ENCODE measurements at places on chromosomes 1 and 21.

DNA sequence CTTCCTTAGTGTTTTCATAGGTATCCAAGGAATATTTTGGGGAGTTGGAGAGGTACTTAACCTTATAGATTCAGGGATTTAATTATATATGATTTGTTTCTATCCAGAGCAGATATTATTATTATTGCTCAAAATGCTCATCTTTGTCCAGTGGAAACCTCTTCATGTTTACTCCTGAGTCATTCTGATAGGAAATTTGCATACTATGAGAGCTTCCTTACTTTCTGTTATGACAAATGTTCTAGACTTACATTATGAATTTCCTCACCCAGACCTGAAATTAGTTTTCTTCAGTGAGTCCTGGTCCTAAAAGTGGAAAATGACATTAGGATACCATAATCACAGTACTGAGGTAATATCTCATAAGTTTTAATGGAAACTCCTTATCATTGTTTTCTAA, 57.5 kb upstream of the PLPPR5 start:
- DNase-seq: no peak

- DNase-seq: no peak
These were observed 157.0 kb downstream of the RYR2 start for GRCh38 chr1:237199026-237199425.

- DNase-seq: no peak
These were observed 64.0 kb upstream of the DIP2A start for GRCh38 chr21:46394595-46395104.

DNA sequence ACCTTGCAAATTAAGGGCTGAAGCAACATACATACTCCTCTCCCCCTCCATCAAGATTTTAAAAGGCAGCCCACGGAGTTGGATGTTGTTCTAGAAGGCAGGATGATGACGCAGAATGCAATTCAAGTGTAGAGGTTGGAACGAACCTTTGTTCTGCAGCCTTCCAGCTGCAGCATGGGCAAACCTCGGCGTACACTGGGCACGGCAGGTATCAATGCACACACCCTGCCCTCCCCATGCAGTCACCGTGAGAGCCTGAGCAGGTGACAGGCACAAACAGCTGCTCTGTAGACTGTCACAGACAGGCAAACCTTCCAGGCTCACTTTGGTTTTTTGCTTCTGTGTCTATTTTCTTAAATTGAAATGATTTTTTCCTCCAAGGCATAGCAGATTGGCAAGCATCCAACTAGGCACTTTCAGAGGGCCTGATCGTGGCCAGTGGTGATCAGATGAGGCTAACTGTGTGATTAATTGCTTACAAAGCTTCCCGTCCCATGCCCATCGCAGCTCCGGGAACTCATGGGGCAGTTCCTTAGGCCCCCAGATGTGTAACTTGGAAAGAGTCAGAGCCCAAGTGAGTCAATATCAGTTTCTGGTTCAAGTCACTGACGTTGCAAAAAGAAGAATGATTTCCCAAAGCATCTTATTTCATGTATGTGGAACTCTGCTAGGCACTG, 82.3 kb downstream of the ITPKB start:
- peak; percentile 6 for DNase-seq

- no peak for DNase-seq
These were observed 12.2 kb downstream of the SLC37A1 start for GRCh38 chr21:42525676-42526378.

- DNase-seq: no peak
These were observed 104.6 kb downstream of the TLR5 start for GRCh38 chr1:223038288-223039006.

DNA sequence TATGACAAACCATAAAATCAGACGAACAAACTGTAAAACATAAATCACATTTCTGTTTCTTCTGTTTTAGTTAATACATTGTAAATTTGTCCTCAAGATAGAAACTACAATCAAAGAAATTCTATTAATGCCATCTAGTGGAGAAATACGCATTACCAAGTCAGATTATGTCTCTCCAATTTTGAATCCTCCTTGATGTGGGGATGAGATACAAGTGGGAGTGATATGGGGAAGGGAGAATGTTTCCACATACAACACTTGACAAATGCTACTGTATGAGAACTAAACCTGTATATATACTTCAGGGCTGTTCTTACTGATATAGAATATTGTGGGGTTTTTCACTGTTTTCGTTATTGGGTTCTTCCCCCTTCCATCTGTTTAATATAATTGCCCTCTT, 2.6 kb downstream of the HFM1 start:
- DNase-seq: no peak

DNA sequence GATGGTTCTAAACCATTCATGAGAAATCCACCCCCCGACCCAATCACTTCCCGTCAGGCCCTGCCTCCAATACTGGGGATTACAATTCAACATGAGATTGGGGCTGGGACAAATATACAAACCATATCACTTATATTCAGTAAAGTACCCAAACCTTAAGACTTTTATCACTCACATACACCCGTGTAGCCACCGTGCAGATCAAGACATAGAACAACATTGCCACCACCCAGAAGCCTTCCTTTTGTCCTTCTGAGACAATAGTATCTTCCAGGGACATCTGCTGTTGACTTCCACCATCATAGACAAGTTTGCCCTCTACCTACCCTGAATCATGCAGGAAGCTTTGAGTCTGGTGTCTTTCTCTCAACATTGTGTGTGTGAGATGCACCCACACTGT, 37.5 kb downstream of the CLIC6 start:
- no peak for DNase-seq

DNA sequence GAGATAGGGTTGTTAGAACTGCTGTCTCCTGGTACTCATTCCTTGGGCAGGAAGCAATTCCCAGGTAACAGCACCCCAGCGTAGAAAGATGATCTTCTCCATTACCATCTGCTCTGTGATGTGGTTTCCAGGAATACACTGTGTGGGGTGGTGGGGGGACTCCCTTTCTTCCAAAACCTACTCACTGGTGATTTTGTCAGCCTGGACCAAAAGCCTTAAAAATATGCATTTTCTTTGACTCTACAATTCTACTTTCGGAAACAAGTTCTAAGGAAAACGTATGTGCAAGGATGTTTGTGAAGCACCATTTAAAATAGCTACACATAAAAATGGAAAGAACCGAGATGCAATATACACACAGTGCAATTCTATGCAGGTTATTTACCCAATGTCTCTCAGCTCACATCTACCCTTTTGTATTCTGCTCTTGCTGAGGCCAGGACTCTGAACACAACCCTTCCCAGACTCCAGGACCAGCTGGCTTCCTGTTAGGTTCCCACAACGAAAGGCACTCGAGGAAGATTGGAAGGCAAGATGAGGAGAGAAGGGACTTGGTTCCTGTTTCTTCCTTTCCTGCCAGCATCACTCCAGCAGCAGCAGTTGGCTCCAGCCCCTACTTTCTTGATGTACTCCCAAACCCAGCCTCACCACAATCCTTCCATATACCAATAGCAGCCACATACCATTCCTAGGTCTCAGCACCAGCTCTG, 33.0 kb upstream of the GJB5 start:
- no peak for DNase-seq

DNA sequence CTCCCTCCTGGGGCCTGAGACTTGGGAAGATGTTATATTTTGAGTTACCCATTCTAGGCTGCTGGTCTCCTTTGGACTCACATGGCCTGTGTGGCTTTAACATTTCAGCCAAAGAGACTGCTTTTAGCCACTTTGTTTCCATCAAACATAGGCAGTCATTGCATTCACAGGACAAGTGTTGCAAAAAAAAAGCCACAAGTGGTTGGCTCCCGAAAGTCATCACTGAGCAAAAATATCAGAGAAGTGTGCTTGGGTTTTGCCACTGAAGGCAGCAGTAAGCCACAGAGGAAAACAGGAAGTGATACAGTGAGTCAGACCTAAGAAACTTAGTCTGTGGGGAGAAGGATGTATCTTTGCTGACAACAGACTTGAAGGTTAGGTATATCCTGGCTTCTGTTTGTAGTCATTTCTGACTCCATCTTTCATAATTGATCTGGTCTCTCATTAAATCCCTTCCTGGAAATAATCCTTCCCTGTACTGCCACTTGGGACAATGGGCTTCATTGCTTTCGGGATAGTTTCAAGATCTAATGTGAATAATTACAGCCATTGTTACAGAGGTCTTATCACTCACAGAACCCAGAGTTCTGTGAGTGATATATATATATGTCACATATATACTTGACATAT, 80.9 kb downstream of the COLGALT2 start:
- DNase-seq: no peak

DNA sequence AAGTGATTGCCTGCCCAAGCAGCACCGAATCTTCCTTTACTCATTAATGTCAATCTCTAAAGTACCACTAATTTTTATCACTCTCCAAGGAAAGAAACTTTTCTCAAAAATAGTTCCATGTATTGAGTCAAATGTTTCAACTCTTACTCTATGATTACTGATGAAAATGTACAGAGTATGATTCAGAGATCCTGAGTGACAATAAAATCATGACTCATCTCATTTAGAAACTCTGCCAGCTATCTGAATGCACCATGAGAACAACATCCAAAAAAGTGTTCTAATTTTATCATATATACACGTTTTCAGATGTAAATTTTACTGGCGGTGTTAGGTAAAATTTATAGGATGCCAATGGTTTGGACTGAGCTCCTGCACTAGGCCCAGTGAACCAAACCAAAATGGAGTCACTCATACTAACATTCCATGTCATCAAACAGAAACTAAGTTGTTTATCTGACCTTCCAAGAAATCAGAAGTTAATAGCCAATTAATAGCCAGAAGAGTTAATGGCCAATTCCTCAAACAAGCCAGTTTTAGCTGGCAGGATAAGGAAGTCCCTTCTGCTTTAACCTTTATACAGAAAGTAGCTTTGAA, 22.6 kb downstream of the PLPPR5 start:
- DNase-seq: no peak

GRCh38 chr1:57578680-57579079, 154.8 kb upstream of the DAB1 start:
- DNase-seq: no peak

DNA sequence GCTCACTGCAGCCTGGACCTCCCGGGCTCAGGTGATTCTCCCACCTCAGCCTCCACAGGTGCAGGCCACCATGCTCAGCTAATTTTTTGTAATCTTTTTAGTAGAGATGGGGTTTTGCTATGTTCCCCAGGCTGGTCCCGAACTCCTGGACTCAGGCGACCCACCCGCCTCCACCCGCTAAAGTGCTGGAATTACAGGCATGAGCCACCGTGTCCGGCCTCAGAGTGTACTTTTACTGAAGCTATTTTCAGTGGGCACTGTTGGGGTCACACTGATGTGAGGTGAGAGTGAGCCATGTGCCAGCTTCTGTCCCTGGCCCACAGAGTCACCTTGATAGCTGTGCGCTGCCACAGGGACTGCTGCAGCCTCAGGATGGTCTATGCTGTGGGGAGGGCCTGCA, 25.3 kb upstream of the HHAT start:
- DNase-seq: no peak

DNA sequence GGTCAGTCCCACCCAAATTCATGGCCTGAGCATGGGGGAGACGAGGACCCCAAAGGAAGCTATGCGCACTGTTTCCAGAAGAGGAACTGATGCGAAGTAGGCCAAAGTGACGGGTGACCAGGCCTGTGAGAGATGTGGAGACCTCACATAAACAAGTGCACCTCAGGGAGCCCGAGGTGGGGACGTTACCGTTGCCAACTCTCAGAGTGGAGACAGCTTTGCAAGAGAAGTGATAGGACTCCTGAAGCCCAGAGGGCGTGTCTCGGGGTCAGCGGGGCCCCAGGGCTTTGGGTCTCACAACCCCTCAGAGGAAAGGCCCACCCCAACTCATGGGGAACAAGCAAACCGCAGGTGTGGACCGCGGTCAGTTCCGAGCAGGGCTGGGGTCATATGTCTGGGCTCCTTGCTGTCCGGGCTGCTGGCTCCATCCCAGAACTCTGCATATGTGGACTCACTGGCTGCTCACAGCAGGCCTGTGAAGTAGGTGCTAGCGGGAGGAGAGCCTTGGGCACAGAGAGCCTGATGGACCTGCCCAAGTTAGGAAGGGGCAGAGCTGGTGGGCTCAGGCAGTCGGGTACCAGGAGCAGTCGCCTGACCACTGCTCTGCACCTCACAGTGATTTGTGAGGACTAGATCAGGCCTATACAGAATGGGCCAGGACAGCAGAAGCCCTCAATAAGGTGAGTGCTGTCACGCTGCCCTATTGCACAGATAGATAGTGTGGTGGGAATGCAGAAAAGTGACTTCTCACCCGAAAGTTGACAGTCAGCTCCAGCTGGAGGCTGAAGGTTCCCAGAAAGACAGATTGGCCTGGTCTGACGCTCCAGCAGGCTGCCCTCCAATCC, 26.2 kb downstream of the STUM start:
- no peak for DNase-seq

DNA sequence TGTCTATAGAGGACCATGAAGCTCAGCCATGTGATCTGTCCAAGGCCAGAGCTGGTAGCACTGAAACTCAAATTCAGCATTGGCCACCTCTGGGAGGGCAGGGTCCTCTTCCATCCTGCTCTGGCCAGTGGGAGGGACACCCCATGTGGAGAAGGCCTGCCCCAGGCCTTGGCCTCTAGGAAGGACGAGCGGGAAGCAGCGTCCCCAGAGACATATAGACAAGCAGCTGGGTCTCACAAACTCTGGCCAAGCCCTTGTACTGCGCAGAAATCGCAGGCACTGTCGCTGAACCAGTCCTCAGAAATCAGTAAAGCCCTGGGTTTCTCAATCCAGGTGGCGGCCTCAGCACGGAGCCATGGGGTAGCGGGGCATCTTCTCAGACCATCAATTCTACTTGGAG, 180.7 kb downstream of the HIVEP3 start:
- no peak for DNase-seq

- no peak for DNase-seq
These were observed at the start of gene SPATA46 for GRCh38 chr1:162376691-162377090. TSS of gene SPATA46 (minus strand) at chr1:162376854. CDS start at chr1:162376790, 64 bp downstream.

DNA sequence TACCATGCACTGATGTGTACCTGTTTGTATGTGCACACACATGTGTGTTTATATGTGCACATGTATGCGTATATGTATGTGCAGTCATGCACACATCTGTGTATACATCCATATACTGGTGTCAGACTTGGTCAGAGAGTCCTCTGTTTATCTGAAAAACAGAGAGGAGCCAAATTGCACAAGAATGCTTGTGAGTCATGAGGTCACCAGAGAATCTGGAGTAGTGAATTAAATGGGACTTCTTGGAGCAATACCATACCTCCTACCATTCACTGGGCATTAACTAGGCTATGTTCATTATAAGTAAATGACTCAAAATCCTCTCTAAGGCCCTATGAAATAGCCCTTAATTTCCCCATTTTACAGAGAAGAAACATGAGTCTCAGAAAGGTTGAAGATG, 272.1 kb upstream of the C1orf87 start:
- DNase-seq: no peak

DNA sequence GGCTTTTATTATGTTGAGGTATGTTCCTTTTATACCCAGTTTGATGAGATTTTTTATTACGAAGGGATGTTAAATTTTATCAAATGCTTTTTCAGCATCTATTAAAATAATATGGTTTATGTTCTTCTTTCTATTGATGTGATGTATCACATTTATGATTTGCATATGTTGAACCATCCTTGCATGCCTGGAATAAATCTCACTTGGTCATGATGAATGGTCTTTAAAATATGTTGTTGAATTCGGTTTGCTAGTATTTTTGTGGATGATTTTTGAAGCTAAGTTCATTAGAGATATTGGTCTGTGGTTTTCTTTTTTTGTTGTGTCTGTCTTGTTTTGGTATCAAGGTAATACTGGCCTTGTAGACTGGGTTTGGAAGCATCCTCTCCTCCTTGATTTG, 14.1 kb downstream of the GPR88 start:
- no peak for DNase-seq

- DNase-seq: no peak
These were observed at the start of gene AMPD1 for GRCh38 chr1:114695430-114696058. TSS of gene AMPD1 (minus strand) at chr1:114695546. CDS start at chr1:114695471, 75 bp downstream.

GRCh38 chr1:219657186-219657585, 44.3 kb upstream of the ZC3H11B start:
- no peak for DNase-seq

GRCh38 chr1:6370006-6370405, 23.6 kb downstream of the ACOT7 start:
- no peak for DNase-seq

Data from glutamatergic neuron (in vitro differentiated cells).